ENCODE measurements at places on chromosomes 7 and 10. TPM values are rescaled to one million over a fixed set of nuclear protein-coding genes. Genes with fewer than 3 reads are reported as not detected.

PIP4K2A gene
- total RNA-seq = 126 TPM

TMEM140 gene
- 51.4 TPM for total RNA-seq

CPXM2 gene
- not detected for total RNA-seq

SERPINE1 gene
- total RNA-seq = 2.3 TPM

CTAGE4 gene
- total RNA-seq = 2.0 TPM

MYL10 gene
- total RNA-seq = not detected

CDCA7L gene
- 19.8 TPM for total RNA-seq

SFTPA1 gene
- not detected for total RNA-seq

CTAGE8 gene
- 0.73 TPM for total RNA-seq

NEBL gene
- 0.10 TPM for total RNA-seq

CCDC201 gene
- total RNA-seq = not detected

FAM107B gene
- 267 TPM for total RNA-seq

PPP1R17 gene
- total RNA-seq = not detected

PTPN20 gene
- total RNA-seq = 0.73 TPM

IL15RA gene
- total RNA-seq = 5.1 TPM

SLIT1 gene
- 0.10 TPM for total RNA-seq

MMRN2 gene
- total RNA-seq = 1.2 TPM

RNF133 gene
- total RNA-seq = not detected

RNF32 gene
- 0.10 TPM for total RNA-seq

TNKS2 gene
- total RNA-seq = 71.5 TPM

TRIM24 gene
- 10.7 TPM for total RNA-seq

SLC26A3 gene
- not detected for total RNA-seq

MYPN gene
- not detected for total RNA-seq

ABCB4 gene
- total RNA-seq = 7.2 TPM

TACC2 gene
- total RNA-seq = not detected

NFKB2 gene
- 67.1 TPM for total RNA-seq
